Endothelial cell (in vitro differentiated cells): ENCODE measurements at places on chromosomes 1 and 21.

GRCh38 chr1:214427871-214428277 is 123.5 kb downstream of the PTPN14 start:
- no peaks in the 10 kb centered on the region for H3K27me3 ChIP-seq
- peaks cover 34% of the 10 kb centered on the region for H3K4me1 ChIP-seq
- H3K4me3 ChIP-seq: no peak overlapping the region
- peak overlapping the region; percentile 76 for H3K27ac ChIP-seq
- no peaks in the 10 kb centered on the region for H3K36me3 ChIP-seq

DNA sequence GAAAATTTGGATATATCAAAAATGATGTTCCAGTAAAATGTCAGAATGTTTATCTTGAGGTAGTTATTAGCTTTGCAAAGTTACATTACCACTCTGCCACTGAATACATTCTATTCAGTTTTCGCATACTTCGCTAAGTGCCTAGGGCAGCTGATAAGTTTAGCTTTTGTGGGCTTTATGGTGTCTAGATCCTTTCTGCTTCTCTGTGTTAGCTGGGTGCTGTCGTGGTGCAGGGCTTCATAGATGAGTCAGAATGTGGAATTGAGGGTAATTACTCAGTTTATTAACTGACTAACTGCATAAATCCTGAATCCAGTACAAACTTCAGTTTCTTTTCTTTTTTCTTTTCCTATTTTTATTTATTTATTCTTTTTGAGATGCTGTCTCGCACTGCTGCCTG is 21.5 kb downstream of the NCAM2 start:
- H3K4me3 ChIP-seq: no peak overlapping the region
- H3K4me1 ChIP-seq: no peaks in the 10 kb centered on the region
- H3K27me3 ChIP-seq: no peaks in the 10 kb centered on the region
- no peaks in the 10 kb centered on the region for H3K36me3 ChIP-seq
- no peak overlapping the region for H3K27ac ChIP-seq
- no peak for DNase-seq

DNA sequence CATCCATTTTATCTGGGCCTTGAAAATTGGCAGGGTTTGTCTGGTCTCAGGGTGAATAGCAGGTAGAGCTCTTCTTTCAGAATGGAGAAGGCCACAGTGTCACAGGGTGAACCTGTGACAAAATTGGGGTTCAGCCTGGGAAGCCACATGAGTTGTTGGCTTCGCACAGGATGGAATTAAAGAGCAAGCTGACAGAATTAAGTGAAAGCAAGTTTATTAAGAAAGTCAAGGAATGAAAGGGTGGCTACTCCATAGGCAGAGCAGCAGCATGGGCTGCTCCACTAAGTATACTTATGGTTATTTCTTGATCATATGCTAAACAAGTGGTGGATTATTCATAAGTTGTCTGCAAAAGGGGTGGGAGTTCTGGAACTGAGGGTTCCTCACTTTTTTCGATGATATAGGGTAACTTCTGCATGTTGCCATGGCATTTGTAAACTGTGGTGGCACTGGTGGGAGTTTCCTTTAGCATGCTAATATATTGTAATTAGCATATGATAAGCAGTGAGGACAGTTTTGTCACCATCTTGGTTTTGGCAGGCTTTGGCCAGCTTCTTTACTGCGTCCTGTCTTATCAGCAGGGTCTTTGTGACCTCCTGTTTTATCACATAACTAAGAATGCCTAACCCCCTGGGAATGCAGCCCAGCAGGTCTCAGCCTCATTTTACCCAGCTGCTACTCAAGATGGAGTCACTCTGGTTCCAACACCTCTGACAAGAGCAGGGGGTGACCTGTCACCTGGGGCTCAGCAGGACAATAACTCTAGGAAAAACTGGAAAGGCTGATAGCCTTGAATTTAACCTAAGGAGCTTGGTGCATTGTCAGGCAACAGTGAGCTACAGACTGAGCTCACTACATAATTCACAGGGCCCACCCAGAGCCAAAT is 5.1 kb downstream of the IFNAR2 start:
- H3K27ac ChIP-seq: no peak overlapping the region
- H3K4me1 ChIP-seq: peaks cover 33% of the 10 kb centered on the region
- peaks cover 35% of the 10 kb centered on the region for H3K36me3 ChIP-seq
- DNase-seq: no peak
- no peak overlapping the region for H3K4me3 ChIP-seq

DNA sequence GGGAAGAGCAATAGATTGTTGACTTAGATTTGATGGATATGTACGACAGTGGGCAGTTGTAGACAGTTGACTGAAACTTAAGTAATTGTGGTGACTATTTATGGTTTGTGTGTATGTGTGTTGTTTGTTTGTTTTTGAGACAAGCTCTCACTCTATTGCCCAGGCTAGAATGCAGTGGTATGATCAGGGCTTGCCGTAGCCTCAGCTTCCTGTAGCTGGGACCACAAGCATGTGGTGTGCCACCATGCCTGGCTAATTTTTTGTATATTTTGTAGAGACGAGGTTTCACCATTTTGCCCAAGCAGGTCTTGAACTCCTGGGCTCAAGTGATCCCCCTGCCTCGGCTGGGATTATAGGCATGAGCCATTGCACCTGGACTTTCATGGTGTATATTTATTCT is 9.8 kb downstream of the SDHC start:
- no peak overlapping the region for H3K27ac ChIP-seq
- H3K27me3 ChIP-seq: no peaks in the 10 kb centered on the region
- no peaks in the 10 kb centered on the region for H3K4me1 ChIP-seq
- peaks cover 4% of the 10 kb centered on the region for H3K36me3 ChIP-seq
- DNase-seq: no peak
- no peak overlapping the region for H3K4me3 ChIP-seq

DNA sequence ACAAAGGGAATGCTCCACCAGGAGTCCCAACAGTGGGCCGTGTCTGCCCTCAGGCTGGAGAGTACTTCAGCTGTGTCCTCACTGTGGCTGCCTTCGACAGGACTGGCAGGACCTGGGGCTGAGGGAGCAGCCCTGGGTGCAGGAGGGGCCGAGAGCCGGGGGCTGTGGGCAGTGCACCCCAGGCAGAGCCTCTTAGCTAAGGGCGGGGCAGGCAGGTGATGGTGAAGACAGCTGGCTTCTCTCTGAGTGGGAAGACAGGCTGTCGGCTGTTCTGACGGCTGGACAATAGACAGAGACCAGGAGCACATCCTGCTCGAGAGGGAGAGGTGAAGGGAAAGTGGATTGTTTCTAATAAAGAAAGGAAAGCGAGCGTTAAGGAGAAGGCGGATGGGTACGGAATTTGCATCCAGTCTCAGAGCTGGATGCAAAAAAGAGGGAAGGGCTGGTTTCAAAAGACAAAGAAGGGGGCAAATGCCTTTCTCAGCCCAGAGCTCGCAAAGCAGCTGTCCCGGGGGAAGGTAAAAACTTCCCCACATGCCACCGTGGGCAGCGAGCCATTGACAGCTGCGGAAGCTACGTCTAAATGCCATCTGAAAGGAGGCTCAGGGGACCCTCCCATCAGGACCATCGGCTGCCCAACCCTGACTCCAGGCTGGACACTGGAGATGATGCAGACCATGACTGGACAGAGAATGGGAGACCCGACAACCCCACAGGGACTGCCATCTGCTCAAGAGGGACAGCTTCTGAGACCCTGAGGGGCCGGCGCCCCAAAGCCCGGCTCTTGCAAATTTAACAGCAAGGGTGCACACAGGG is 92.0 kb downstream of the STUM start:
- DNase-seq: no peak
- peaks cover 45% of the 10 kb centered on the region for H3K36me3 ChIP-seq
- peaks cover 14% of the 10 kb centered on the region for H3K27me3 ChIP-seq
- H3K4me3 ChIP-seq: no peak overlapping the region
- peak overlapping the region; percentile 80 for H3K27ac ChIP-seq

DNA sequence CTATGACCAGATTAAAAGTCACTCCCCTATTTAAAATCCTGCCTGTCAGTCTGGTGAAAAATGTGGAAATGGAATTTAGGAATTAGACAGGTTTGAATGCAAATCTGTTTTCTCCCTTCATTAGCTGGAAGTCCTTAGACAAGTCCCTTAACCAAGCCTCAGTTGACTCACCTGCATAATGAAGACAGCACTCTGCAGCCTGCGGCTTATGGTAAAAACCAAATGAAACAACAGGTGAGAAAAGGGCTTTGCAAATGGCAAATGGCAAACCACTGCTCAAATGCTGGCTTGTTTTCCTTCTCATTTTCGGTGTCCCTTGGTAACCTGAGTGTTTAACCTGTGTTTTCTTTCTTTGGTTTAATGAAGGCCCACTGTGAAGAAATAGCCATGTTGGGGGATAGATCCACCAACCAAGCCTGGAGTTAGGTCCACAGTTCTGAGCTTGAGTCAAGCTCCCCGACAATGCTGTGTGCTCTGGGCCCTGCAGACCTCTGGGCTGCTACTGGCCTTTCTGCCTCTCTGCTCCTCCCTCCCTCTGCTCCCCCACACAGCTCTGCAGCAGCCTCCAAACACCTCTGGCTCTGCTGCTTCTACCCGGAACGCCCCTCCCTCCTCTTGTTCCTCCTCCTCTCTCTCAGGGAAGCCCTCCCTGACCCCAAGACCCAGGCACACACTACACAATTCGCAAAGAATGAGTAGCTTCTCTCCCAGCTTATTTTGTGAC is 641.8 kb downstream of the MATN1 start:
- H3K4me3 ChIP-seq: no peak overlapping the region
- no peaks in the 10 kb centered on the region for H3K36me3 ChIP-seq
- H3K27ac ChIP-seq: no peak overlapping the region
- no peak for DNase-seq
- peaks cover 8% of the 10 kb centered on the region for H3K4me1 ChIP-seq

GRCh38 chr1:244960904-244961303 is 96.6 kb upstream of the HNRNPU start:
- no peak overlapping the region for H3K4me3 ChIP-seq
- peaks cover 2% of the 10 kb centered on the region for H3K27me3 ChIP-seq
- H3K4me1 ChIP-seq: peaks cover 29% of the 10 kb centered on the region
- DNase-seq: no peak

DNA sequence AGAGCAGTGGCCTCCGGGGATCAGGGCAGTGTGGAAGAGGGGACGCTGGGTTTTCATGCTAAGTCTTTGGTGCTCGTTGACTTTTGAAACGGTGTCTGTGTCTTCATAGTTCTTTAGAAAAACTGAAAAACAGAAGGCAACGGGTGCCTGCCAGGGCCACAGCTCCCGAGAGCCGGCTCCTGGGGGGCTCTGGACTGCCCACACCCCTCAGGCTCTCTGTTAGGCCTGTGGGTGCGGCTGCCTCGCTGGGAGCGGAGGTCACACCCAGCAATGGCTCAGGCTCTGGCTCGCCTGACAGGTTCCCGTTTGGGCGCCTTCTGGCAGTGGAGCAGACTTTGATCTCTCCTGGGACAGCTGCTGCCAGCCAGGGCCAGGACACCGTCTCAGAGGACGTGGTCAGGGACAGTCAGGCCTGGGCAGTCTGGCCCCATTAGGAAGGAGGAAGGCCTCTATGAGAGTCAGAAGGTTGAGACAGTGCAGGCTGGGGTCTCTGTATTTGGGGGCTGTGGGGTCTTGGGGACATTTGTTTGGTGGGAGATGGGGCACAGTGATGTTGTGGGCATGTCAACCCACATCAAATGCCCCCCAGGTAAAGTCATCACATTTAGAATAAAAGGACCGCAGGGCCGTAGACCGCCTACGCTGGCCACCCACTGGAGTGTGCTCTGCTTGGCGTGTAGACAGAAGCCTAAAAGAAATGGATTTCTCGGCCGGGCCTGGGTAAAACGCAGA is 5.6 kb downstream of the ARHGEF16 start:
- no peak overlapping the region for H3K27ac ChIP-seq
- peaks cover 4% of the 10 kb centered on the region for H3K27me3 ChIP-seq
- DNase-seq: no peak
- H3K36me3 ChIP-seq: no peaks in the 10 kb centered on the region
